Posterior vena cava (tissue), 2 donors: ENCODE measurements at places on chromosomes 12 and 14.

DNA sequence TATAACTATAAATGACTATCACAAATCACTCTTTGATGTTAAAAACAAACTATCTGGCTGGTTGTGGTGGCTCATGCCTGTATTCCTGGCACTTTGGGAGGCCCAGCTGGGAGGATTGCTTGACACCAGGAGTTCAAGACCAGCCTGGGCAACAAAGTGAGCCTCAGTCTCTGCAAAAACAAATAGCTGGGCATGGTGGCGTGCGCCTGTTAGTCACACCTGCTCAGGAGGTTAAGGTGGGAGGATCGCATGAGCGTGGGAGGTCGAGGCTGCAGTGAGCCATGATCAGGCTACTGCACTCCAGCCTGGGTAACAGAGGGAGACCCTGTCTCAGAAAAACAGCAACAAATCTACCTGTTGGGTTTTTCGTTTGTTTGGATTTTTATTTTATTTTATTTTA, 5.4 kb downstream of the TXNRD1 start:
- DNase-seq = no peak

DNA sequence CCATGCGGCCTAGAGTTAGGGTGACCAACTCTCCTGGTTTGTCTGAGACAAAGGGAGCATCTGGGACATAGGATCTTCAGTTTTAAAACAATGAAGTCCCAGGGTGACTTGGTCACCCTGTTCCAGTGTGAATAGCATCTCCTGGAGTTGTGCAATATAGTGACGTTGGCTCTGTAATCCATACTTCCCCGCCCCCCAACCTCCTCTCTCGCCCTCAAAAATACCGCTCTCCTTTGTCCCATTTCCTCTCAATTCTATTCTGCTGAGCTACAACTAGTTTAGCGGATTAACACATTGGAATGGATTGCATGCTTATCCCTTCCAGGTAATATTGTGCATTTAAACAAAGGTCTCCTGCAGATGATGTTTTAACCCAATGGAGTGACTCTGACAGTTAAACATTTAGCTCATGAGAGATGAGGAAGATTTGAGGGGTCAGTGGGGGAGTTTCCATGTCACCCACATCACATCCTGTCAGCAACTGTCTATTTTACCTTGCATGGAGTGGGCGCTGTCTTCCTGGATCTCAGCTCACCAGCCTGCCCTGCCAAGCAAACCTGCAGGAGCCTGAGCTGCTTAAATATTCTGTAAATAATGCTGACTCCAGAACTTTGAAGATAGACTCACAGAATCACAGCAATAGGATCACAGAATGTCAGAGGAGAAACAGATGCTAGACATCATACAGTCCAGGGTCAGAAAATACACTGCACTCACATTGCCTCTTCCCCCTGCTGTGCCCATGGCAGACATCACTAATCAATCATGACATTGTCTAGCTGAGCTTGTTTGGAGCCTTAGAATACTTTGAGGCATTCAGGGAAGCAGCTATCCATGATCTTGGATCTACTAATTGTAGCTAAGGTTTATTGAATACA, 43.0 kb downstream of the MAP1LC3B2 start:
- no peak for DNase-seq

- no peak for DNase-seq
Observed at GRCh38 chr14:22332686-22333421, 256.2 kb downstream of the DAD1 start.

- DNase-seq = no peak
Observed at GRCh38 chr12:114608509-114608908, 75.5 kb downstream of the TBX3 start.

DNA sequence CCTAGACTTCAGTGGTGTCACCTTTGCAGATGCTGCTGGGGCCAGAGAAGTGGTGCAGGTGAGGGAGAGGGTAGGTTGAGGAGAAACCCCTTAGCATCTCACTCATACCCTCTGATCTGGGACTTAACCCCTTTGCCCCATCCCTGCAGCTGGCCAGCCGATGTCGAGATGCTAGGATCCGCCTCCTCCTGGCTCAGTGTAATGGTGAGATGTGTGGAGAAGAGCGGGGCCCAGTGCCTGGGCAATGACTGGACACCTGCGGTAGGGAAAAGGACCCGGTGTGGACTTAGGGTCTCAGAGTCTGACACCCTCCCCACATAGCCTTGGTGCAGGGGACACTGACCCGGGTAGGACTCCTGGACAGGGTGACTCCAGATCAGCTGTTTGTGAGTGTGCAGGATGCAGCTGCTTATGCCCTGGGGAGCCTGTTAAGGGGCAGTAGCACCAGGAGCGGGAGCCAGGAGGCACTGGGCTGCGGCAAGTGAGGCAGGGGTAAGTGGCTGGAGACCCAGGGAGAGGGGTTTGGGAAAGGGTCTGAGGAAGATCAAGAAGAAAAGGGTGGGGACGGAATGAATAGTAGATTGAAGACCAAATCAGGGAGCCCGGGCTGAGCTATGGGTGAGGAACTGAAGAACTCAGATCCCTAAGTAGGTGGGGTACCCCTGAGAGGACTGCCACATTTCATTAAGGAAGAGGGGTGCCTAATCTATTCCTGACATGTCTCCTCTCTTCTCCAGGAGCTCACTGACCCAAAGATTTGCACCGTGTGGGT, 7.6 kb downstream of the B4GALNT1 start:
- DNase-seq = no peak
